ENCODE measurements at places on chromosomes 4 and X.

GRCh38 chrX:43557792-43558191 is 98.3 kb upstream of the MAOA start:
- DNase-seq = no peak

- no peak for DNase-seq
Measured at GRCh38 chr4:125849869-125850268, 535.1 kb downstream of the FAT4 start.

DNA sequence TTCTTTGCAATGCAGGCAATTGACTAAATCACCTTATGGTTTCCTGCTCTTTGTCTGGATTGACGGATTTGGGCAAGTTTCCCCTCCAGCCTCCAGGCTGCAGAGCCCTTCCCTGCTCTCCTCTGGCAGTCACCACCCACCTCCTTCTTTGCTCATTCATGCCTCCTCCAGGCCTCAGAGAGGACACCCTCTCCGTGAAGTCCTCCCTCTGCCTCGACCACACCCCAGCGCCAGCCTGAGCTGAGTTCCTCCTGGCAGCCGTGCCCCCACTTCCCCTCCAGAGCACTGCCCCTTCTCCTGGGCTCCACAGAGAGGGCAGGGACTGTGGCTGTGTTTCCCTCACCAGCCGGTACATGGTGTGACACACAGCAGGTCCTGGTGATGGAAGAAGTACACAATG is 53.7 kb downstream of the DCTD start:
- DNase-seq = no peak

GRCh38 chr4:153655002-153655541 is 29.0 kb upstream of the TLR2 start:
- no peak for DNase-seq

GRCh38 chr4:81663368-81663767 is 191.7 kb upstream of the RASGEF1B start:
- no peak for DNase-seq

- no peak for DNase-seq
Measured at GRCh38 chr4:137514406-137515111, 17.7 kb downstream of the PCDH18 start.

Data from brain pericyte (primary cell).